ENCODE measurements at places on chromosomes 1 and 21.

DNA sequence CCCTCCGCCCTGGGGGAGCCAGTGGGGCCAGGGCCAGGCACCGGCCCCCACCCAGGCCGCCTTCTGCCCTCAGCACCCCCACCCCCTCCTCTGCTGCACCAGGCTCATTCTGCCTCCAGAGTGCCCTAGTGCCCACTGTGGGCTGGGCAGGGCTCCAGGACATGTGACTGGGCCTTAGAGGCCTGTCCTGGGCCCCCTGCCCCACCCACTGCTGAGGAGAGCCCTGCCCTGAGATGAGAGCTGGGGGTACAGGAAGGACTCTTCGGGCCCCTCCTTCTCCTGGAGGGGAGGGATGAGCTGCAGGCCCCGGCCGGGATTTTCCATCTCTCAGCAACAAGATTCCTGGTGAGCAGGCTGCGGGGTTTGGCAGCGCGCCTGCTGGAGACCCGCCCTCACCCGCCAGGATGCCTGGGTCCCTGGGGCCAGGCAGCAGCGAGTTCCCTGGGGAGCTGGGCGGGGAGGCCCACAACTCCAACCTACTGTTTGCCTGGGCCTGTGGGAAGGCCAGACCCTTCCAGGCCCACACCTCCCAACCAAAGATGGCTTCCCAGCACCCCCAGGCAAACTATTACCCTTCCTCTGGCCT lies 14.0 kb downstream of the AHDC1 start:
- DNase-seq = no peak

- DNase-seq = no peak
Measured at GRCh38 chr21:44273046-44273445, 11.3 kb upstream of the DNMT3L start.

- DNase-seq = no peak
Measured at GRCh38 chr1:113124366-113124765, 51.4 kb downstream of the LRIG2 start.

GRCh38 chr1:185398599-185398998 lies 81.6 kb upstream of the IVNS1ABP start:
- no peak for DNase-seq

- DNase-seq = no peak
Measured at GRCh38 chr1:225818229-225818628, 8.3 kb downstream of the EPHX1 start.

- DNase-seq = no peak
Measured at GRCh38 chr1:64915381-64916274, 50.7 kb downstream of the JAK1 start.

GRCh38 chr1:210565306-210565705 lies 236.6 kb downstream of the HHAT start:
- no peak for DNase-seq

DNA sequence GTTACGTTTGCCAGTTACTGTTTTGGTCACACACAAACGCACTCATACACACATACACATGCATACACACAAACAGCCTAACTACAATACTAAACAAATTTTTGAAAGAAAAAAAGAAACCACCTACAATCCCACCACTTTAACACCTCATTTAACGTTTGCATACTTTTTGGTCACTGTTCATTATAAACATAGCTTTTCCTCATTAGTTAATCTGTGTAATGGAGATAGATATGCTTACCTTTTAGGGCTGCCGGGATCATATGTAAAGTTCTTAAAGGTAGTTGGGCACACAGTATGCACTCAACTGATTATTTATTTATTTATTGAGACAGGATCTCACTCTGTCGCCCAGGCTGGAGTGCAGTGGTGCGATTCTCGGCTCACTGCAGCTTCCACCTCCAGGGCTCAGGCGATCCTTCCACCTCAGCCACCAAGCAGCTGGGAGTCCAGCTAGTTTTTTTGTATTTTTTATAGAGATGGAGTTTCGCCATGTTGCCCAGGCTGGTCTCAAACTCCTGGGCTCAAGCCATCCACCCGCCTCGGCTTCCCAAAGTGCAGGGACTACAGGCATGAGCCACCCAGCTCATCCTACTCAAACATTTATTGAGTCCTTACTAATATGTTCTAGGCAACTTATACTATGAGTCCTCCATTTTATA lies 677 bp upstream of the BCL10 start:
- no peak for DNase-seq

All from esophagus squamous epithelium (tissue), 5 donors.